Cardiac septum (tissue), 1 donor: ENCODE measurements at places on chromosomes 16 and 17. TPM values are rescaled to one million over a fixed set of nuclear protein-coding genes. Genes with fewer than 3 reads are reported as not detected.

Gene PKMYT1
- total RNA-seq: 1.8 TPM

Gene CLEC18B
- 0.38 TPM for total RNA-seq

Gene C16orf96
- total RNA-seq: 0.11 TPM

Gene STH
- not detected for total RNA-seq

Gene ENGASE
- total RNA-seq: 39.4 TPM

Gene SLC2A4
- 73.5 TPM for total RNA-seq

Gene BAIAP3
- total RNA-seq: 3.8 TPM

Gene MARCHF10
- not detected for total RNA-seq
